ENCODE measurements at places on chromosomes 2 and 18.

DNA sequence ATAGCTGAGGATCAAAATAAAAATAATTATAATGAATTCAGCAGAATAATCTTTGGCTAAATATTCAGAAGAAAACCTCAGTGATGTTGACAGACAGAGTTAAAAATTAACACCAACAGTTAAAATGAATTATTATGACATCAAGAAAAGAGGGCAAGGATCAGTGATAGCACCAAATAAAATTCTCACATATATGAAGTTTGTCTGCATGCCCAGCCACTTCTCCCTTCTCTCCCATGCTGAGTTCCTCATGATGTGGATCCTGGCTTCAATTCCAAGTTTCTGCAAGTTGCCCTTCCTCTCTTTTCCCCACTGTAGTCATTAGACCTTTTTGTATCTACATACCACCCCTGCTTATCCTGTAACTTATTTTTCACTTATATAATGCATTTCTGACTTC lies 6.8 kb downstream of the STRADB start:
- DNase-seq = no peak

GRCh38 chr18:9153256-9153655 lies 16.7 kb downstream of the ANKRD12 start:
- DNase-seq = no peak

- DNase-seq = no peak
Observed at GRCh38 chr2:230795856-230796255, 68.9 kb upstream of the ITM2C start.

DNA sequence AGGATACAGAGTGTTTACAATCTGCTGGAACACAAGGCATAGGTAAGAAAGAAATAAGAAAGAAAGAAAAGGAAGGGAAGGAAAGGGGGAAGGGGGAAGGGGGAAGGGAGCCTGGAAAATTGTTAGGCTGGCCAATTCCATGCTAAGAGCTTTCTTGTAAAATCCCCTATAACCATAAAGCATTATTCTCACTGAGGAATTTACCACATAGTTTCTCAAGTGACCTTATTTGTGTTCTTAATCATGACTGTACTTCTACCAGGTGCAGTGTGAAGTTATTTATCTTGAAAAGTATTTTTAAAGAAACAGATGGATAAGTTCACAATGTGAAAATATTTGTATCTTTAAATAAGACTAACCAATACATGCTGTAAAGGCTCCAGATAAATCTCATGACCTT lies 39.2 kb upstream of the KIDINS220 start:
- no peak for DNase-seq

DNA sequence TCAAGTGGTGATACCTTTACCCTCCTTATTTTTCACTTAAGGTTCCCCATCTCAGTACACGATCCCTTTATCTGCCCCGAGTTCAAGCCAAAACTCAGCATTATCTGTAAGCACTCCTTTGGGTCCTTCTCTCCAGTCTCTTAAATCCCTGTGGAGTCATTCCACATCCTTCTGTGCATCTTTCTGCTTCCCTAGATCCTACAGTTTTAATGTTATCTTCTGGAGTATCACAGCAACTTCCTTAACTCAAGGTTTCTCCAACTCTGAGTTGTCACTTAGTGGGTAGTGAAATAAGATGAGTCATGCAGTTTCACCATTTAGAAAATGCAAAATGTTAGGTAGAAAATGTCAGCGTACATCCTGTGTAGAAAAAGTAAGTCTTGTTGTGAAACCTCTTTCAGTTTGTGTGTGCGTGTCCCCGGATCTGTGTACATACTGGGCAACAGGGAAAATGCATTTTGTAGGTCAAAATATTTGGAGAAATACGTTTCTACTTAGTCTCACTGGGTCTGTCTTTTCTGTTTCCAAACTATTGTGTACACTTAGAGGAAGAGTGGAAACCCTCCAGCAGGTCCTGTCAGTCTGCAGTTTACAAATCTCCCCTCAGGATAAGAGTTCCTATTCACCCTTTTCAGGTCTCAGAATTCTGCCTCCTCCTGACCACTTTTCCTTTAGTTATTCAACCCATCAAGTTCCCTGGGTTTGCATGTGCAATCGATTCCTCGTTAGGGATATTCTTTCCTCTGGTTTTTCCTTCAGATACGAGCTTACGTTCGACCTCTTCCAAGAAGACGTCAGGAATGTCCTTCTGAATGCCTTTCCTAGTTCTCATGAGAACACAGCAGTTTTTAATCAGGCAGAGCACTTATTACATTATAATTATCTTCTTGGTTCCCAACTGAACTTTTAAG lies 154.8 kb downstream of the TGIF1 start:
- no peak for DNase-seq

DNA sequence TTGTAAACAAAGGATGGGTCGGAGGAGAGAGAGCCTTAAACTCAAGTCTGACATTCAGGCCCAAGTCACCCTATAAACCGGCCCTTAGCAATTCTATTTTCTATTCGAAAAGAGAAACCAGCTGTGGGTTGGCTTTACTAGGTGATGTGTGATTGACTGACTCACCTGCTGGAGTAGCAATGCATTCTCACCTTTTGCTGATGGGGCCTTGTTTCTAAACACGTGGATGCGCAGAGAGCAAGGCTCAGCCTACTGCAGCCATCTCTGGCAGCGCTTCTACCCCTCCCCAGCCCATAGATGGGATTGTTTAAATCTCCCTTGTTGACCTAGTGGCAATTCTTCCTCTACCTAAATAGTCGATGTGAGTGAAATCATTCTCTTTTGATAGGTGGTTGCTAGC lies 138.5 kb downstream of the MEIS1 start:
- no peak for DNase-seq

DNA sequence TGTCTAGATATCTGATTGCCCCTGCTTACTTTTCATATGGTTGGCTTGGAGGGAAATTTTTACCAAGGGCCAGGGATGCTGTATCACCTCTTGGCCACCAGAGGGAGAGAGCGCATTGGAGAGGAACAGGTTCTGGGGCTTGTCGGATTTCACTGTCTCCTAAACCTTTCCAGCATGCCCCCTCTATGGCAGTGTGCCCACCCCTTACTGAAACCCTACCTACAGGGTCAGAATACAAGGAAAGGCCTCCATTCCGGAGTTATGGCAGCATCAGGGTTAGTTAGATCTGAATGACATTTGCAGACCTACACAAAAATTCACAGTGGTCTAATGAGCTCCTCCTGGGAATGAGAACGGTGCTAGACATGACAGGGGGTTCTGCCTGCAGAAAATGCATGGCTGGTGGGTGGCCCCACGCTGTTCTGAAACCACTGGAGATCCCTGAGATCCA lies 5.8 kb downstream of the SLC14A2 start:
- peak; percentile 9 for DNase-seq

DNA sequence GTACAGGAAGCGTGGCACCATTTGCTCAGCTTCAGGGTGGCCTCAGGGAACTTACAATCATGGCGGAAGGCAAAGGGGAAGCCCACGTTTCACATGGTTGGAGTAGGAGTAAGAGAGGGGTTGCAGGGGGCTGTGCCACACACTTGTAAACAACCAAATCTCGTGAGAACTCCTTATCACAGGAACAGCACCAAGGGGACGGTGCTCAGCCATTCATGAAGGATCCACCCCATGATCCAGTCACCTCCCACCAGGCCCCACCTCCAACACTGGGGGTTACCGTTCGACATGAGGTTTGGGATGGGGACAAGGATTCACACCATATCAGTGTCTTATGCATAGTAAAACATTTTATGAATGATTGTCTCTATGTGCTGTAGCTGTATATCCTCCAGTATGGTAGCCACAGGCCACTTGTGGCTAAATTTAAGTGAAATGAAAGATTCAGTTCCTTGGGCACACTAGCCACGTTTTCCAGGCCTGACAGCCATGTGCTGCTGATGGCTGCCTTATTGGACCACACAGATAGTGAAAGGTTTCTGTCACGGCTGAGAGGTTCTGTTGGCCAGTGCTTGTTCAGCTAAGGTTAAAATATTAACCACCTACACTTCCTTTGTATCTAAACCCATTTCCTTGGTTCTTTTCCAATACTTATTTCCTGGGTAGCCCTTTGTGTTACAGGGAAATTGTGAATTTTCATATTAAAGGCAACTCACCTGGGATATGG lies 77.3 kb downstream of the AGAP1 start:
- DNase-seq = no peak

DNA sequence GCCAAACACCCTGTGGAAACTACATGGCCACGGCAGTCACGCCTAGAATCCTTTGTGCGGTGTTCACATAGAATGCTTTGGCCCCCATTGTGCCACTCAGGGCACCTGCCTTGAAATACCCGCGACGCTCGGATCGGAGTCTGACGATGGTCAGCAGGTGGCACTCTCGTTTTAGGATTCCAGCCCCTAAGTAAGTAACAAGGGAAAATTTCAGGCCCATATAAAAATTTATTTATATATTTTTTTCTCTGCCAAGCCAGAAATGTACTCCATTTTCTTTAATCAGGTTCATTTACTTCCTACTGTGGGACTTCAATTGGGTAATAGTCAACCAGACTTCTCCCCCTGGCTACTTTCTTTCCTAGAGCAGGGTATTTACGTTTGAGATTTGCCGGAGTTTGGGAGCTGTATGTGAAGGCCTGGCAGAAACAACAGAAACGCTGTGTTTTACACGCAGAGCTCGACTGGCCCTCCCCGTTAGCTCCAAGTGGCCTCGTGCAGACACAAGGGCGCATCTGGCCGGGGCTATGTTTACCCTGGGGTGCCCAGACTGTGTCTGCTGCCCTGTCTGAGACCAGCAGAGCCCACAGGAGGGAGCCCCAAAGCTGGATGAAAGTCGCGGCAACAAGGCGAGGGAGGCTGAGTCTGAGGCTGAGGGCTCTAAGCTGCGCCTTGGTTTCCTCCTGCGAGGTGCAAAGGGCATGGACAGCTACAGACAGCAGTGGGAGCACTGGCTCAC lies 41.6 kb downstream of the LRRC30 start:
- no peak for DNase-seq

DNA sequence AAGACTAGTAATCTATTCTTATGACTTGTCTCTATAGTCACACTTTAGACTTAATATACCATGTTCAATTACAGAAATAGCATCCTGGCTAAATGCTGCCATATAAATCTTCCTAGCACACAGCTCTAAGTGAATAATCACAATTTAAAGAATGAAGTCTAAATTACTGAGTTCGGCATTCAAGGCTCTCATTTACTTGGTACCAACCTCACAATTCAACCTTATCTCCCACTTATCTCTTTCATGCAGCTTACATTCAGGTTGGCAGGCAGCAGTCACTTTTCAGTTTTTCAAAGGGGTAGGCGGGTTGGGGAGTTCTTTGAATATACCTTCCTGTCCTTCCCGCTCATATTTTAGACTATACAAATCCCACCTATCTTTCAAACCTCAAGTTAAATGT lies 1.5 kb downstream of the MMADHC start:
- no peak for DNase-seq

DNA sequence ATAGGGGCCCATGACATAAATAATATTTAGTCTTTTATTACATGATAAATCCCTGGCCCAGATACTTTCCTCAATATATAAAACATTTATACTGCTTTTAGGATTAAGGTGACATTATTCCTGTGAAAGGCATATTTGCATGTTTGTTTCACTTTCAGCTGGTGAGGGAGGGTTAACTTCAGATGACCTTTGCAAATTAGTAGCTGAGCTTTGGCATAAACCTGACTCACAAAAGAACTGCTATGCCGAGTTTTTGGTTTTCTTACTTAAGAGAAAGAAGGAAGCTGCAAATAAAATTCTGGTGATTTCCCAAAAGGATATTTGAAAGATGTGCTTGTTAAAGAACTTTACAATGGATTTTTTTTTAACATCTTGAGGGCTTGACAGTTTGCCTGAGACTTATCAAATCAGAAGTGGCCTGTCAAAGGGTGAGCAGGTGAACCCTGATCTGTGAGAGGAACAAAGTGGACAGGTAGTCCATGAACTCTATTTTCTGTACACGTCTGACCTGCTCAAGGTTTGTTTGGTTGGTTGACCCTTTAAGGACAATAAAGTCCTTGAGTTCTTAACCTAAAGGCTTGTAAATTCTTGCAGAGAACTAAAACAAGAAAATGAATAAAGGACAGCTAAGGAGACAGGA lies 93.5 kb downstream of the FAM124B start:
- DNase-seq = no peak

DNA sequence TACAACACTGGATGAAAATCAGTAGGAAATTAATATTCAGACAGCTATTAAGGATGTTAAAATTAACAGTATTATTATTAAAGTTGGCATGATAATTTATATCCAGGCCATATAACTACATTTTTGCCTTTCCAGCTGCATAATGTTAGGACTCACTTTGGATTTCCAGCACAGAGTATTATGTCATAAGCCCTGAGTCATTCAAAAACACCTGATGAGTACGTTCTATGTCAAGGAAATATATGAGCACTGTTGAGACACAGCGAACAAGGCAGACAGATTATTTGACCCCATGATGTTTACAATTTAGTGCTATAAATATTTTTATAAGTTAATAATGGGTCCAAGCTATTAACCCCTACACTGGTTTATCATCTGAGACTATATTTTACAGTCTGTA lies 59.8 kb upstream of the RIT2 start:
- no peak for DNase-seq

GRCh38 chr18:21459706-21460286 lies 140.7 kb downstream of the ESCO1 start:
- no peak for DNase-seq

DNA sequence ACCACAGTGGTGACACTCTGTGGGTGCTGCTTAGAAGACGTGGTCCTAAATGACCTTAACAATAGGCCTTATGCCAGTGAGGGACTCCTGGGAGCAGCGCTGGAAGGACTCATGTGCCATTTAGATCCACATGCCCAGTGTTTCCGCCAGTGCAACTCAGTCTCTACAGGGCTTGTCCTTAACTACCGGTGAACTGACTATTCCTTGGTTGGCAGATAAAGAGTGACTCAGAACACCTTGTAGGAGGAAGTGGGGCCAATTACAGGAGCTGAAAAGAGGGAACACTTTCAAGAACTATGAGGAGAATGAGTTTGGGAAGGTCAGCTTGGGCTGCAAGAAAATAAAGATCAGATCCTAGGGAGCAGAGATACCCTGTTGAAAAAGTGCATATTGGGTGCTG lies 1.8 kb upstream of the CDK5R2 start:
- no peak for DNase-seq

GRCh38 chr18:21291106-21291505 lies 49.1 kb downstream of the GREB1L start:
- no peak for DNase-seq

GRCh38 chr2:218798767-218799504 lies 17.0 kb downstream of the CYP27A1 start:
- DNase-seq = no peak

DNA sequence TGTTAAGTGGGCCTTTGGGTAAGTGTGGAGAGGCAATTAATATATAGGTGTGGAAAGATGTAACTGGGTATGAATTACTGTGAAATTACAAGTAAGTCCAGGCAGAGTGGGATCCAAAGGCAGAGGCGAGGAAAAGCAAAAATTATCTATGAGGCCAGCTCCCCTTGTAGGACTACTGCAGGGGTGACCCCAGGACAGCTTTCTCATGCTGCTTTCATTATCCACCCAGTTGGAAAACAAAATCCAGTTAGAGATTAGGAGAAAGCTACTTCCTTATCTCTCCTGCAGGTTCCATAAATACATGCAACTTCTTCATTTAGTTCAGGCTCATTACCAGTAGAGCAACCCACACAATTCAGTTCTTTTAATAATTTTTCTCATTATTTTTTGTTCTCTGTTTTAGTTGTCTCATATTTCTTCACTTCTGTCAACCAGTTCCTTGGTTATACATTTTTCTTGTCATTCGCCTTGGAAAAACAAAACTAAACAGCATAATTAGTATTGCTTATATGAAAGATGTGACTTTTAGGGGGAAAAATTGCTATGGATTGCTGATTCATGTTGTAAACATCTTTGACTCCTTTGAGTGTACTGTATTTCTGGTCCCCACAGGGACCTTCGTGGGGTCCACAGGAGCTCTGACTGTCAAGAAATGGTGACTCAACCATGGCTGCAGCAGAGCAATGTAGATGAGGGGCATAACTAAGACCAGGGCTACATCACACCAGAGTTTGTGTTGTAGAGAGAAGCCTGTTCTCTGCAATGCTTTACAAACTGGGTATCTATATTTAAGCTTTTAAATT lies 110.4 kb upstream of the PARD3B start:
- DNase-seq = no peak

Measured in stimulated activated CD4-positive, alpha-beta T cell treated with anti-CD3 and anti-CD28 coated beads, Interleukin-4, amount 100 ng/mL, for 48 hours (primary cell).